SK-N-SH (cell line): ENCODE measurements at places on chromosomes 7 and 10. TPM values are rescaled to one million over a fixed set of nuclear protein-coding genes. Genes with fewer than 3 reads are reported as not detected.

GRCh38 chr7:68043546-68043945 is 1046.9 kb downstream of the TYW1 start:
- no peak for DNase-seq

DNA sequence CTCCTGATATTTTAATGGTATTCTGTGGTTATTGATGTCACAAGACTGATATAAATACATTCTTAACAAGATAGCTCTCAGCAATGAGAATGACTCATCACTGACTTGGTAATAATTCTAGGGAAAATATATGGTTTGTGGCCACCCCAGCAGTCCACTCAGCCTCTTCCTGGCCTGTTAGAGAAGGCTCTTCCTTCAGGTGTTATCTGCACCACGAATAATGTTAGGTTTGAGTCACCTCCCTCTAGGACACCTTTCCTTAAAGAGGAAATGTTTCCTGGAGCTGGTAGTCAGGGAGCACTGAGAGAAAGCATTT is 163.3 kb downstream of the SVIL start:
- DNase-seq: no peak

DNA sequence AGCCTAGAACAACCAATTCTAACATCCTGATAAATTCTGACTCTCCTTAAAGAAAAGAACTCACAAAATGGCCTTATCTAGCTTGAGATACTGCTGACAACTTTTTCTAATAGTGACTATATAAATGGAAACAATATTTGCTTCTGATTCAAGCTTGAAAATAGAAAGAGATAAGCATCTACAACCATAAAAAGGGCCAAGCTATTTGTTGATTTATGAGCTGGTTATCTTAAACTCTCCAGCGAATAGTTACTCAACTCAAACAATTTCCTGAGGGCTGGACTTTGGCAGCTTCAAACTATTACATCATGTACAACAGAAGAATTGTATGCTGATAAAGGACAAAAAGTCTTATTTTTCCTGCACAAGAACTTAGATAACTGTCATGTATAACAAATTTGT is 4.6 kb downstream of the USP54 start:
- peak; percentile 10 for DNase-seq

DNA sequence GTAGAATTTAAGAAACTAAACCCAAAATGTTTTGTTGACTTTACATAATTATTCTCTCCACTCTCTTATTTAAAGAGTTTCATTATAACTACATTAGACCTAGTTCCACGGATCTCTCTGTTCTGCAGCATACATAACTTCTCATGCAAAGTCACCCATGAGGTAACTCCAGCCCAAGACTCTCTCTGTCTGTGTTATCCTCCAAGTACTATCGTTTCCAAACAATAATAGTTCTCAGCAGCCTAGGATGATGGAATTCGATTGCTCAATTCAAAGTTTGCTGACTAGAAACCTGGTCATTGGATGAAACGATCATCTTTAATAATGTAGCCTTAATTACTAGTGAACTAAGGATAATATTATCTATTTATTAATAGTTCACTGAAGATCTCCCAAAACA is 203.1 kb upstream of the PTN start:
- no peak for DNase-seq

GRCh38 chr10:24494236-24494635 is 229.5 kb downstream of the ARHGAP21 start:
- no peak for DNase-seq

- DNase-seq: no peak
Measured at GRCh38 chr10:106179430-106179829, 985.1 kb downstream of the SORCS1 start.

- DNase-seq: no peak
Measured at GRCh38 chr10:71598621-71599055, 120.9 kb downstream of the C10orf105 start.

- no peak for DNase-seq
Measured at GRCh38 chr10:76115471-76116155, 684.2 kb downstream of the LRMDA start.

- no peak for DNase-seq
Measured at GRCh38 chr7:154472343-154472742, 420.1 kb downstream of the DPP6 start.

GRCh38 chr7:141389140-141389796 is 161.9 kb upstream of the AGK start:
- no peak for DNase-seq

- DNase-seq: no peak
Measured at GRCh38 chr10:120628197-120628596, 171.2 kb downstream of the PLPP4 start.

GRCh38 chr7:103134836-103135554 is 13.9 kb downstream of the NAPEPLD start:
- peak; percentile 31 for DNase-seq

DNA sequence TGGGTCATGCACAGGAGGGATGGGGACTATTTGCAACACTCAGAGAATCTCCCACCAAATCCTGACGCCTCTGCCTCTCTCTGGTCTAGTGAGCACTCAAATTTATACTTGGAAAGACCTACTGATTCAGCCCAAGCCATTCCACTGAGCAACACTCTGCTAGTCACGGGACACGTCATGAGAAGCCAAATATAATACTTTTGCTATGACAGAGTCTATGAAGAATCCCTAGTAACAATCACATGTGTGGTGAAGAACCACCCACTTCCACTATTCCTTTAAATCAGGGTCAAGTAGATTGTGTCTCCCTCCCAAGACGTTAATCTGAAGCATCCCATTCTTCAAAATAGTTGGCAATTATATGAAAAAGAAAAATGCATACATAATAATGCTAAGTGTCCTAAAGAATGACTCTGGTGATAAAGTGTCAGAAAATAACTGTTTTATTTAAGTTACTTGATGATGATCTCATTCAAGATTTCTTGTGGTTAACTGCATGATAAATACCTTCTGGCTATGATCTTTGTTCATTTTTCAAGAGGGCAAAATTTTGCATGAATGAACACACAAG is 28.5 kb downstream of the CHCHD3 start:
- no peak for DNase-seq

- no peak for DNase-seq
Measured at GRCh38 chr10:21832821-21833130, 170.8 kb downstream of the DNAJC1 start.

- DNase-seq: no peak
Measured at GRCh38 chr10:21265622-21266021, 259.9 kb downstream of the SKIDA1 start.

GRCh38 chr7:18754766-18755165 is 259.2 kb downstream of the HDAC9 start:
- DNase-seq: no peak

GRCh38 chr7:76189276-76189675 is 12.4 kb upstream of the SRRM3 start:
- DNase-seq: no peak

DNA sequence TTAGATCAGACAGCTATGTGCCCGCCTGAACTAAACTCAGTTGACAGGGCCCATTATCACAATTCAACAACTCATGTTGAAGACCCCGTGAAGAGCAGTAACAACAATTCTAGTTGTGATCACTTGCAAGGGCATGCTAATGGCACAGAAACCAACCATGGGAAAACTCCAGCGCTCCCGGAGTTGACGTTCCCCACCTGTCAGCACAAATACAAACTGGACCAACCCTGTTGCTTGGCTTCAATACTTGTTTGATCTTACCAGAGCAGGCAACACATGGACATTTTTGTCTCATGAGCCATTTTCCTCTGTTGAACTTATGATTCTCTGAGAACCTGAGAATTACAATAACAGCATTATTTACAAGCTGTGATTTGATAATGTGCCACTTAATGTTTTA is 119.0 kb upstream of the LANCL2 start:
- DNase-seq: no peak

GRCh38 chr10:120017733-120018417 is 125.3 kb downstream of the SEC23IP start:
- DNase-seq: no peak

GRCh38 chr10:23399701-23400144 is 39.2 kb upstream of the OTUD1 start:
- no peak for DNase-seq

DNA sequence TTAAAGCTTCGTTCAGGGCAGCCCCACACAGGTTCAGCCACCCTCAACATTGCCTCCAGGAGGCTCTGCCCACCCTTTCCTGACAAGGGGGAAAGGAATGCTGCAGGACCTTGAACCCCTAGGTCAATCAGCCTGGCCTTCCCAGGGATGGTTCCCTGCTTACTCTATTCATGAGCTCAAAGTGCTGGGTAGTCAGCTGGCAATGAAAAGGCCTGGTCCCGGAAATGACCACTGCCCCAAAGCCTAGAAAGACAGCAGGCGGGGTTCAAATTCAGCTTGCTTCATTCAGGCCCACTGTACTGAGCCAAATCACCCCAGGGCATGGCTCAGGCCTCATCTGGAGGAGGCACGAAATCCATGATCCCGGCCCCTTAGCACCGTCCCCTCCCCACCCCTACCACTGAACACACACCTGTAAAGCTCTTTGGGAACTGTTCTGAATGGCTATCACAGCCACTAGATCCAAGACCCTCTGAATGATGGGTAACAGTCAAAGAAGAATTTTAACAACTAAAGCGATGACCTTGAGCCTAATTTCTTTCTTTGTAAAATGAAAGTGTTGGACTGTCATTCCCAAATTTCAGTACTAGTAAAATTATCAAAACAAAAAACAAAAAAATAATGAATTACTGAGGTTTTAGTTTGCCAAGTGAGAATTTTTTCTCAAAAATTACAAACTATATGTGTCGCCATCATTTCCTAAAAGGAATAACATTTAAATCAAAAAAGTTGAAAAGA is 1.0 kb downstream of the URGCP start:
- DNase-seq: peak; percentile 72

GRCh38 chr7:26500749-26501352 is 209.2 kb downstream of the SNX10 start:
- peak; percentile 55 for DNase-seq

DNA sequence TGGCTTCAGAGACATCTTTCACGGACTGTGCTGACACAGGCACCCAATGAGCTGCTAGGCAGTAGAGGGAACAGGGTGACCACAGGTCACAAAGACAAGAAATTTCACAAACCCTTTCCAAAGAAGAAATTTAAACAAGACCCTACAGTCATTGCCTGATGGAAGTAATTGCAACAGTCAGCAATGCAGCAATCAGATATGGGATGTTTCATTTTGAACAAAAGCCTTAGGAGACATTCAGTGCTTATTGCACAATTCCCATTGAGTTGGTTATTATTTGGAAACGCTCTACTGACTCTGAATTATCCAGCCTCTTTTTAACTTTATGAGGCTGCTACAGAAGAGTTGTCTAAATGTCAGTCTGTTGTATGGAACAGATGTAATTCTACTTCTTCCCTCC is 85.5 kb downstream of the ETV1 start:
- DNase-seq: no peak

- no peak for DNase-seq
Measured at GRCh38 chr7:33632322-33632721, 273.0 kb upstream of the BMPER start.

DNA sequence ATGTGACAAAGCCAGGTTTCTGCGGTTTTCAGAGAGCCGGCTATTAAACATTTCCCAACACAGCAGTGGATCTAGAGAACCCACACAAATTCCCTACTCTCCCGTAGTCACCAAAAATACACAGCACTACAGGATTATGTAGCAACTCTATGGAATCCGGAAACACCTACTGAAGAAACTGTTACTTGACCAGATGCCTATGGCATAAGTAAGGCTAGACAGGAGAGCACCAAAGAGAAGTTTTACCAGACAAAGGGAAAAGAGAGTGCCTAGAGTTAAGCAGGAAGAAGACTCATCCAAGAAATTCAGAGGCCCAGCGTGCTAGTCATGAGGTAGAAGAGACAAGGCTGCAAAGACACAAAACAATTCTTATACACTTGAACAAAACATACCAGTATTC is 321.1 kb downstream of the PARD3 start:
- no peak for DNase-seq

GRCh38 chr10:99709480-99710229 is 22.3 kb downstream of the COX15 start:
- DNase-seq: no peak

GRCh38 chr7:91357901-91358300 is 93.7 kb downstream of the FZD1 start:
- no peak for DNase-seq

- no peak for DNase-seq
Measured at GRCh38 chr10:125878957-125879835, 1.9 kb downstream of the DHX32 start.

- DNase-seq: no peak
Measured at GRCh38 chr10:95889830-95890229, 17.9 kb upstream of the CC2D2B start.

The VWDE gene
- 0.03 TPM in 1 of 2 replicates, not detected in the other for polyA plus RNA-seq

The EBLN1 gene
- not detected in 2 replicates for polyA plus RNA-seq

The ZNF853 gene
- polyA plus RNA-seq: 15.9 and 17.6 TPM in 2 replicates

The HTRA1 gene
- polyA plus RNA-seq: 291 and 339 TPM in 2 replicates

The ACTR3C gene
- 0.16 and 0.35 TPM in 2 replicates for polyA plus RNA-seq

The H2BK1 gene
- not detected in 2 replicates for polyA plus RNA-seq

The STEAP1B gene
- 14.7 and 16.6 TPM in 2 replicates for polyA plus RNA-seq

The PAPSS2 gene
- 50.0 and 55.0 TPM in 2 replicates for polyA plus RNA-seq

The MACROH2A2 gene
- polyA plus RNA-seq: 21.7 and 28.9 TPM in 2 replicates

The CALML5 gene
- not detected in 2 replicates for polyA plus RNA-seq

The NODAL gene
- not detected in 2 replicates for polyA plus RNA-seq

The PALS2 gene
- 6.1 and 6.9 TPM in 2 replicates for polyA plus RNA-seq

The ZNF716 gene
- not detected in 2 replicates for polyA plus RNA-seq

The RHOBTB1 gene
- polyA plus RNA-seq: 10.5 and 13.8 TPM in 2 replicates

The INSYN2A gene
- polyA plus RNA-seq: 0.19 and 0.28 TPM in 2 replicates

The CCDC172 gene
- not detected in 2 replicates for polyA plus RNA-seq

The IQUB gene
- 0.10 and 0.11 TPM in 2 replicates for polyA plus RNA-seq

The SORBS1 gene
- 0.36 and 0.60 TPM in 2 replicates for polyA plus RNA-seq

The TBC1D12 gene
- 1.8 and 2.5 TPM in 2 replicates for polyA plus RNA-seq

The PHF14 gene
- 19.2 and 19.9 TPM in 2 replicates for polyA plus RNA-seq

The FRAT1 gene
- polyA plus RNA-seq: 1.3 and 1.8 TPM in 2 replicates

The CFAP43 gene
- polyA plus RNA-seq: 0.23 and 0.35 TPM in 2 replicates
